ENCODE measurements at places on chromosomes 1 and 21.

GRCh38 chr1:154784924-154785531 lies 85.1 kb downstream of the KCNN3 start:
- no peak for DNase-seq

- no peak for DNase-seq
Observed at GRCh38 chr1:156851779-156852417, 7.0 kb downstream of the INSRR start.

DNA sequence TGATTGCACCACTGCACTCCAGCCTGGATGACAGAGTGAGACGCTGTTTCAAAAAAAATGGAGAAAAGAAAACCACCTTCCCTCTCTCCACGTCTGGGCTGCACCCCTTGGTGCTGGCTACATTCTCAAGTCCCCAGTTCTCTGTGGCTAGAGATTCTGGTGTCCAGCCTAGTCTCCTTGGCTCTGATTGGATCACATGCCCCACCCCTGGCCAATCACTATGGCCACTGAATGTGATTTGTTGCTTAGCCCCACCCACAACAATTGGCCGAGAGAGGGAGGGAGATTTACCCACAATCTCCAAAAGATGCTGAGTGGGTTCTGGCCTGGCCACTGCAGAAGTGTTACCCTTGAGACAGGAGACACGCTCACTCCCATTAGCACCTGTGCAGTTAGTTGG lies 39.4 kb downstream of the FHAD1 start:
- DNase-seq, result no peak

DNA sequence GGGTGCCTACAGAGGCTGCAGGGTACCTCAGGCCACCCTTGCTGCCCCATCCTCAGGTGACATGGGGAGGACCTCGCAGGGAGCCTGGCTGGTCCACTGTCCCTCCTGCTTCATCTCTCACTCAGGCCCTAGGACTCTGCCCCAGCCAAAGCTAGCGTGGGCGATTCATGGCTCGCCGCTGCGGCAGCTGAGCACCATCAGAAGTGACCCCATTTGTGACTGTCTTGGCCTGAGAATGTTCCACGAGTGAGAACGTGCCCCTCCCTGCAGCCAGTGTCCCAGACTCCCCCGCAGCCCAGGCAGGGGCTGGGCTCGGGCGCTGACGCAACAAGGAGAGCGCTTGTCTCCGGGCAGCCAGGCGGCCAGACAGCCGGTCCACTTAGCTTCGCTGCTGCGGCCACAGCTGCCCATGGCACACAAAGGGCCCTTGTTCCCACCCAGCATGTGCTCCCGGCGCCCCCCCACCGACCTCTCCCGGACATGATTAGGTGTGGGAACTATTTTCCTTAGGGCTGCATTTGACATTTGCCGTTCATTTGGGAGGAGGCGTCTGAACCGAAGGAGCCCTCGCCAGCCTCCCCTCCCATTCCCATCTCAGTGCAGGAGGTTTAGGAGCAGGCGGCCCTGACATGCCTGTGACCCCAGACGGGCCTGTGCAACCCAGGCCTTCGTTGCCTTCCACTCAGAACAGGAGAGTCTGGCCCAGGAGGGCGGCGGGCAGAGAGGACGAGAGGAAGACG lies 19.3 kb upstream of the POFUT2 start:
- DNase-seq, result no peak

- no peak for DNase-seq
Observed at GRCh38 chr1:18232052-18232451, 124.5 kb downstream of the IGSF21 start.

- DNase-seq, result peak; percentile 32
Observed at GRCh38 chr21:42258150-42258884, 39.4 kb downstream of the ABCG1 start.
